T follicular helper cell (primary cell): ENCODE measurements at places on chromosomes 3 and 15.

- DNase-seq: no peak
Observed at GRCh38 chr3:122123850-122124249, 59.6 kb upstream of the CASR start.

DNA sequence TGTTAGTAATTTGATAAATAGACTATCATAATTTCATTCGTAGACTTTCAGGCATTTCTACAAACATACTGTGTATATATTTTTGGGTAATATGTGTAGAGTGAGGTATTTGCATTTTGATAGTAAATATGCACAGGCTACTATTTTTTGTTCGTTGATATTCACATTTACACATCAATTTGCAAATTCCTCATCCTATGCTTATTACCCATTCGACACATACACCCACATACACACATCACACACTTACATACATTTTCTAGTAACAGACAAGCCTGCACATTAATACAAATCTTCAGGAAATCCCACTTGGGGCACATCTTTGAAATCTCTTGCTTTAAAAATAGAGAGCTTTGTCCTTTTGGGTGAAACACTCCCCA is 127.9 kb upstream of the FEZF2 start:
- no peak for DNase-seq

GRCh38 chr3:143753456-143753855 is 94.8 kb downstream of the SLC9A9 start:
- DNase-seq: no peak

GRCh38 chr3:34235096-34235495 is 436.7 kb downstream of the PDCD6IP start:
- no peak for DNase-seq

- DNase-seq: no peak
Observed at GRCh38 chr3:53862241-53862640, 15.9 kb downstream of the IL17RB start.

GRCh38 chr15:74616366-74616939 is 817 bp downstream of the CLK3 start:
- peak; percentile 73 for DNase-seq

- no peak for DNase-seq
Observed at GRCh38 chr3:64674591-64675076, 13.2 kb downstream of the ADAMTS9 start.

- DNase-seq: no peak
Observed at GRCh38 chr15:43521419-43521818, 4.0 kb downstream of the MAP1A start.
